Stimulated activated CD4-positive, alpha-beta T cell treated with anti-CD3 and anti-CD28 coated beads, Interleukin-1b, Interleukin-23, amount 100 ng/mL, for 1 hour (primary cell): ENCODE measurements at places on chromosomes 5 and 9.

GRCh38 chr5:74945561-74946165, 79.5 kb upstream of the FAM169A start:
- DNase-seq, result no peak

DNA sequence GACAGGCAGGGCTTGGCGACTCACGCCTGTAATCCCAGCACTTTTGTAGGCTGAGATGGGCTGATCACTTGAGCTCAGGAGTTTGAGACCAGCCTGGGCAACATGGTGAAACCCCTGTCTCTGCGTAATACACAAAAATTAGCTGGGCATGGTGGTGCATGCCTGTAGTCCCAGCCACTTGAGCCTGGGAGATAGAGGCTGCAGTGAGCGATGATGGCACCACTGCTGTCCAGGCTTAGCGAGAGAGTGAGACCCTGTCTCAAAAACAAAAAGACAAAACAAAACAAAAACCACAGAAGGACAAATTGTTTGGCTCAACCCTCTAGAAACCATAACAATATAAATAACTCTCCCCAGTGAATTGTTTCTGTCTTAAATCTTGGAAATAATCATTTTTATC, 92.6 kb upstream of the ERBIN start:
- no peak for DNase-seq

GRCh38 chr5:115297031-115297430, 577 bp upstream of the CCDC112 start:
- DNase-seq, result no peak

DNA sequence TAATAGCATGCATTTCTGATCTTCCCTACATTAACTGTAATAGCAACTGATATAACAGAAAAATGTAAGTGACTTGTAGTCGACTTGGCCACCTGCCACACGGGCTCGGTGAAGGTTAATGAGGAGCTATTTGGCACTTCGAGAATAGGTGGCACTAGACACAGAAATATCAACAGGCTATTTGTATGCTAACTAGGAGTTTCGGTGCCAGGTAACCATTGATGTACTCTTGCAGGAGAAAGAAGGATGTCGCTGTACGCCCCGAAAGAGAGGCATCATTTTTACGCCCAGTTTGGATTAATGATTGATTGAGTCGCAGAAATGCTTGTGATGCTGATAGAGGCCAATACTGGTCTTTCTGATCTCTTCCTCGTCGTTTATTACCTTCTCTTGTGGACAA, 516 bp upstream of the DMRT2 start:
- DNase-seq, result no peak

DNA sequence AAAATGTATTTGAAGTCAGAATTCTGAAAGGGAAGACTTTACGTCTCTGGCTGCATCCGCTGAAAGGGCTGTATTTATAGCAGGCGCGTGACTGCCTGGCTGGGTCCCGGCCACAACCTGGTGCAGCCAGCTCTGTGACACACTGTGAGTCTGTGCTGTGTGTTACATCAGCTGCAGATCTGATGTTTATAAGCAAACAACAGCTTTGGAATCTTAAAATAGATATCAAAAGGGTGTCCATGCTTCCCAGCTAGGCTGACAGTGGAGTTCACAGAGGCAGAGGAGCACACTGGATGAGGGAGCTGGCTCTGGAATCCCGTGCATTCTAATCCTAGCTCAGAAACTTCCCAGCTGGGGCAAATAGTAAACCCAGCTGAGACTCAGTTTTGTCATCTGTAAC, 433.4 kb upstream of the BRINP1 start:
- DNase-seq, result no peak

- no peak for DNase-seq
These were observed 113.6 kb downstream of the EFNA5 start for GRCh38 chr5:107557051-107557658.

- no peak for DNase-seq
These were observed 655.2 kb upstream of the RIOK2 start for GRCh38 chr5:97838214-97838613.

DNA sequence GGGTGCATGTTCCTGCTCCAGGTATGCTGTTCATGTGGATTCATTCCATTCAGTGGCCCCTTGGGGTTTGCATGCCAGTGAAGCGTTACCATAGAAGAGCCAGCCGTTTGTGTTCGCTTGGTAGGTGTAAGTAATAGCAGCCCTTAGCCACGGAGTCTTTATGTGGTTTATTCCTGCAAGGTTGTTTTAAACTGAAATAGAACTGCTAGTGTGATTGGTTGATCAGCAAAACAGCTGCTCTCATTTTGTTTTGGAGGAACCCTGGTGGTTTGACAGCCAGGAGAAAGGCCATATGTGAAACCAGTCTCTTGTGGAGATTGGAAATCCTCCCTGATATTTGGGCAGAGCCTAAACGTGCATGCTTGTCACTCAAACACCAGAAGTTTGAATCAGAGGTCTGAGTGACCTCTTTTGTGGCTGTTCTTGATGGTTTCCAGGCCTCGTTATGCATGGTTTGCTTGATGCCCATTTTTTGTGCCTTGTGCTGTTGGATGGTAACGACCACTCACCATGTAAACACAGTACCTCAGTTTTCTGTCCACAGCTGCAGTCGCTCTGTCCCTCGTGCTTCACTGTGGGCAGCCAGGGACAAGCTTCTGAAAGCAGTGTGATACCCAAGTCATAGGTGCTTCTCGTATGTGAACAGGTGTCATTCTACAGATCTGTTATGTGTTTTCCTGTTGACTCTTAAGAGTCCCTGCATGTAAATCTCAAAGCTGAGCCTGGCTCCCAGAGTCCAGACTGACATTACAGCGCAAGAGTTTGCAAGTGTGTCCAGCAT, 58.3 kb upstream of the NXNL2 start:
- no peak for DNase-seq

- DNase-seq, result no peak
These were observed 15.1 kb upstream of the NRARP start for GRCh38 chr9:137317021-137317717.

- DNase-seq, result no peak
These were observed 782.8 kb upstream of the NUDT12 start for GRCh38 chr5:104345222-104346016.

DNA sequence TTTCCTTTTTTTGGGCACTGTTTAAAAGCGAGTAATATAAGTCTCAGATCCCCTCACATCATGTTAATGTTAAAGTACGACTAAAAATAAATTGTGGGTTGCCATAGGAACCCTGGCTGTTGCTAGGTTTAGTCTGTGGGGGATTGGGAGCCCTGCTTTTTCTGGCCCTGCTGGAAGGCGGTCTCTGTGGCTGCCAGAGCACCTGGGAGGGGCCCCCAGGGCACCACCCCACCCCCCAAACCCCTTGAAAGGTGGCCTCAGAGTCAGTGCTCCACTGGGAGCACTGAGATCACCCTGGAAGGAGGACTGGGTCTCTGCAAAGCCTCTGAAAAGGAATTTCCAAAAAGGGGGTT, 66.2 kb upstream of the NEURL1B start:
- no peak for DNase-seq

DNA sequence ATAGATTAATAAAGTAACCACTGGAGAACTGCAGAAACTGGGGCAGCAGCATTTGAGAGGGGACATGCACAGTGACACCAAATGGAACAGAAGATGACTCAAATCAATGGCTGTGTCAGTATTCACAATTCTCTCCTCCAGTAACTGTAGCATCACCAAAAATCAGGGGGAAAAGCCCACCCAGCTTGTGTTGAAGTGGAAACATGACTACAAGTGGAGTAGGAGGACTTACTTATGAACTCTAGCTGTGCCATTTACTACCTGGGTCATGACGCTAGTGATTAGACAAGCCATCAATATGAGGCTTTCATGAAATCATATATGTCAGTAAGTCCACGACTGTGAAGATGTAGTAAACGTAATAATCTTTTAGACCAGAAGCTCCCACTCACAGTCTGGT, 199.8 kb upstream of the PTGER4 start:
- no peak for DNase-seq

DNA sequence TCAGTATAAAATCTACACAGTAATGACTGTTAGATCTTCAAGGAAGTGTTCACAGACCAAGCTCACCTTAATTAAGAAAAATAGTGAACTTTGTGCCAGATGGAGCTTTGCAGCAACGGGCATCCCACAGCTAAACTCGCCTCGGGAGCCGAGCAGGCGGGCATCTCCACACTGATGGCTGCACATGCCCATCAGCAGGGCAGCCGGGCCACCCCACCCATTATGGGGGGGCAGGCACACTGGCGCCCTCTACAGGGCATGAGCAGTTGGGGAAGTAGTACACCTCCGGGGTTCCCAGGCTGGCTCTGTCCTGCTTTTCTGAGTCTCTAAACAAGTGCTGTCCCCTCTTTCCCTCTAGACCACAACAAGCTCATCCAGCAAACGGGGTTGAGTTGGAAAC, 21.6 kb downstream of the ANKS6 start:
- DNase-seq, result no peak

DNA sequence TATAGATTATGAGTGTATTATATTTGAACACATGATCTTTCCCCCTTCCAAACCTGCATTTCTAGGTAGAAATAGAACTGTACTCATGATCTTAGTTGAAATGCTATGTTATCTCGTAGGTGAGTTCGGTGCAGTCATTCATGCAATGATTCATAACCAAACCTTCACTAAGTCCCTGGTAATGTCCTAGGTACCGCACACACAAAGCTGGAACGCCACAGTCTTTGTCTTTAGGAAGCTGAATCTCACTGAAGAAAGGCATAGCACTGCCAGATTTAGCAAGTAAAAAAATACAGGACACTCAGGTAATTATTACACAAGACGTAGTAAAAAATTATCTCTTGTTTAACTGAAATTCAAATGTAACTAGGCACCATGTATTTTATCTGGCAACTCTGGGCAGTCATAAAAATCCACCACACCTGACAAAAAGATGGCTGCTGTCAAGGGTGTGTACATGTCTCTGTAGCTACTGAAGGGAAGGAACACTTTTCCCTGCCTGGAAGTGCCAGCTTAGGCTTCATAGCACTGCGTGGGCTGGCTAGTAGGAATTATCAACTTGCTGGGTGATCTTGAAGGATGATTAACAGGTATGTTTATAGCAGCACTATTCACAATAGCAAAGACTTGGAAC, 28.0 kb upstream of the TXN start:
- no peak for DNase-seq

GRCh38 chr5:75351139-75351926, 14.3 kb downstream of the HMGCR start:
- no peak for DNase-seq

DNA sequence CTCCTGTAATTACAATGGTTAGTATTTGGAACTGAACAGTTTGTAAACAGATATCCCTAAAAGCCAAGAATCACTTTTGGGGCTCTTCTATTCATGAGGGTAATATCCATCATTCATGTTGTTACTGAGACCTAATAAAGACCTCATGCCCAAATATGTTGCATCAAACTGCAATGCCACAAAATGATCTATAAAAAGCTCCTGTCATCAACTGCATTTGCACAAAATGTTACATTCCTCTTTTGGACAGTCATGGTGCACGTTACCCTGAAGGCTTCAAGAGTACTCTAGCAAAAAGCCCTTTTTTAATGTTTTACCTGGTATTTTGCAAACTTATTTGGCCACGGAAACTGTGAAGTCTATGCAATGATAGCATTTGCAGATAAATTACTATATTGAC, 14.2 kb upstream of the EQTN start:
- no peak for DNase-seq

- no peak for DNase-seq
These were observed 205.0 kb upstream of the DAPK1 start for GRCh38 chr9:87292449-87293191.

DNA sequence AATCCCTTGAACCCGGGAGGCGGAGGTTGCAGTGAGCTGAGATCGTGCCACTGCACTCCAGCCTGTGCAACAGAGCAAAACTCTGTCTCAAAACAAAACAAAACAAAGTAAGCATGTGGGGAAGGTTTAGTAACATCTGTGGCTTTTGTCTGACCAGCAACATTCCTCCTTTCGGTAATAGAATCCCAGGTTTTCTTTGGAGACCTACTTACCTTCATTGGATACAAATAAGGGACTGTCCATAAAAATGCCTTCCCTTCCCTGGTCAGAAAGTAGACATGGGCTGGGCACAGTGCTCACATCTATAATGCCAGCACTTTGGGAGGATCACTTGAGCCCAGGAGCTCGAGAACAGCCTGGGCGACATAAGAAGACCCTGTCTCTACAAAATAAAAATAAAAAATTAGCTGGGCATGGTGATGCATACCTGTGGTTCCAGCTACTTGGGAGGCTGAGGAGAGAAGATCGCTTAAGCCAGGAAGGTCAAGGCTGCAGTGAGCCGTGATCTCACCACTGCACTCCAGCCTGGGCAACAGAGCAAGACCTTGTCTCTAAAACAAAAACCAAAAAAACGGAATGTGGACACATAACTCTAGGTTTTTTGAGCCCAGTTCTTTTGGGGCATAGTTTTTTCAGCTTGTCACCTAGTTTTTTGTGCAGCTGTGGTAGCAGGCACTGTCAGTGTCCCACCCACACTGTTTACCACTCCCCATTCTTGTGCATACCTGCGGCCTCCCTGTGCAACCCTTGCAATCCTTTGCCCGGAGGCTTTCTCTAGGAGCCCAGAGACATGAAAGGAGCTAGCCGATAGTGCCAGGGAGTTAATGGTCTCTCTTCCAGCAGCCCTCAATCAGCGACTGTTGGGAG, 9.0 kb upstream of the SPINK4 start:
- DNase-seq, result no peak

- DNase-seq, result no peak
These were observed 481.9 kb downstream of the ARHGEF28 start for GRCh38 chr5:74107899-74108298.

DNA sequence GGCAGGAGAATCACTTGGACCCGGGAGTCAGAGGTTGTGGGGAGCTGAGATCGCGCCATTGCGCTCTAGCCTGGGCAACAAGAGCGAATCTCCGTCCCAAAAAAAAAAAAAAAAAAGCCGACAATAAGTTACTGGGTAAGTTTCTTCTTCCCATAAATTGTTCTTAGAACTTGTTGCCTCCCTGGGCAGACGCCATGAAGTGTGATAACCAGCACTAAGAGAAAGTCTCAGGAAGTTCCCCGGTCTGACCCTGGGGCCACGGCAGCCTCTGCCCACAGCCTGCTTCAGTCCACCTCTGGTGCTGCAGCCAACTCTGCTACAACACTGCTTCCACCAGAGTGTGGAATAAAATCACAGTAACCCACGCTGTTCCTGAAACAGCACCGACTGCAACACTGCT, 19.1 kb downstream of the LPCAT1 start:
- DNase-seq, result no peak

GRCh38 chr5:15003511-15003920, 131.9 kb upstream of the ANKH start:
- peak; percentile 17 for DNase-seq

GRCh38 chr9:37963936-37964739, 60.2 kb upstream of the SLC25A51 start:
- no peak for DNase-seq

- DNase-seq, result peak; percentile 10
These were observed at the start of gene APBA1 for GRCh38 chr9:69671879-69672595. APBA1 (minus strand) TSS chr9:69672371.

GRCh38 chr5:38598994-38599617, 42.7 kb upstream of the LIFR start:
- no peak for DNase-seq

GRCh38 chr9:112503170-112503569, 16.5 kb downstream of the KIAA1958 start:
- DNase-seq, result no peak

DNA sequence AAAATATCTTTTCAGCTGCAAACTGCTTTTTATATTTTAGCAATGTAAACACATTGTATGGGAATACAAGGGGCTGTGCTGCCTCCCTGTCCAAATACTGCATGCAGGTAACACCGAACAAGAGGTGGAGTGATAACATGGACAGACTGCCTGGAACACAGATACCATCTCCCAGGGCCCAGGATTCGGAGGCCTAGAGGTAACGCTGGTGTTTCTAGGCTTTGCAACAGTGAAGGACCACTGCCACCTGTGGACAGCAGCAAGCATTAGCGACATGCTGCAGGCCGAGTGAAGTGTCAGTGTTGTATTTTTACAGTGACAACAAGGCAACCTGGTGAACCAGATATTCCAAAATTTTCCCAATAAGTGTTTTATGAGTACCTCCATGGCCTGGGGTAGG, 379.1 kb downstream of the DMRT2 start:
- no peak for DNase-seq
